Progenitor cell of endocrine pancreas (in vitro differentiated cells): ENCODE measurements at places on chromosomes 3 and 15.
A peak's percentile ranks its signal among the peaks of the same experiment; 100 is the strongest.

DNA sequence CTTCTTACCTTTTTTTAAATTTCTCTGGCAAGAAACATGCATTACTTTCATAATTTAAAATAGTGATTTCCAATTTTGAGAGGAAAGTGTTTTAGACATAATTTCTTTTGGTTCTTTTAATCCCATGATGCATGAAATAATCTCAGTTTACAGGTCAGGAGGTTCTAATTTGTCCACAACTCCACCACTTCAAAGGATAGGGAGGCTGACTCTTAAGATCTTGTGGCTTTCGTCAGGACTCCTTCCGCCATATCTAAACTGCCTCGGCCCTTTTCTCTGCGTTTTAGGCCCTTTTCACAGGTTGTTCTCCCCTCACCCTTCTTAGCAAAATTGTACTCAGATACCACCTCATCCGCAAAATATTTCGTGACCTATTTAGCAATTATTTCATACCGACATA, 8.0 kb downstream of the DYNC1LI1 start:
- H3K27me3 ChIP-seq = no peaks in the 10 kb centered on the region
- H3K36me3 ChIP-seq = peaks cover 6% of the 10 kb centered on the region
- peak overlapping the region; percentile 21 for H3K27ac ChIP-seq
- no peak for DNase-seq

DNA sequence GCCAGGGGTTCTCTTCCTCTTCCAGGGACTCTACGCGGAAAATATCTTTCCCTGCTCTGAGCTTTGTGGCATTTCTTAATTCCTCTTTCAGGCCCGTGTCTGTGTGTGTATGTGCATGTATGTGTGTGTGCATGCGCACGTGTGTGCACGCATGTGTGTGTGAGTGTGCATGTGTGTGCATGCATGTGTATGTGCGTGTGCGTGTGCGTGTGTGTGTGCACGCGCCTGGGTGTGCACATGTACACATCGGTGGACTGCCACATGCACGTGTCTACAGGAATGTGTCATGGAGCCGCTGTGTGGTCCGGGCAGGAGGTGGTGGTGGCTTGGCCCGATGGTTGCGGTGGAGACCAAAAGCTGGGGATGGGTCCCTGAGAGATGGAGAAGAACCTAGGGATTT, 133.0 kb downstream of the FBLN2 start:
- H3K27me3 ChIP-seq = peaks cover 37% of the 10 kb centered on the region
- H3K4me1 ChIP-seq = no peaks in the 10 kb centered on the region
- no peak overlapping the region for H3K4me3 ChIP-seq
- H3K27ac ChIP-seq = no peak overlapping the region
- H3K36me3 ChIP-seq = no peaks in the 10 kb centered on the region

- no peak for DNase-seq
- no peaks in the 10 kb centered on the region for H3K36me3 ChIP-seq
- no peaks in the 10 kb centered on the region for H3K27me3 ChIP-seq
- H3K4me1 ChIP-seq = no peaks in the 10 kb centered on the region
- H3K27ac ChIP-seq = no peak overlapping the region
These were observed 65.4 kb downstream of the SERP1 start for GRCh38 chr3:150480877-150481276.

GRCh38 chr3:13289771-13290285, 130.3 kb downstream of the NUP210 start:
- H3K27me3 ChIP-seq = peaks cover 13% of the 10 kb centered on the region
- H3K4me3 ChIP-seq = no peak overlapping the region
- H3K27ac ChIP-seq = no peak overlapping the region
- no peak for DNase-seq

GRCh38 chr15:100820528-100820927, 59.1 kb upstream of the ALDH1A3 start:
- peaks cover 6% of the 10 kb centered on the region for H3K27me3 ChIP-seq
- no peak overlapping the region for H3K4me3 ChIP-seq
- H3K36me3 ChIP-seq = peaks cover 2% of the 10 kb centered on the region
- no peak overlapping the region for H3K27ac ChIP-seq
- H3K4me1 ChIP-seq = no peaks in the 10 kb centered on the region

DNA sequence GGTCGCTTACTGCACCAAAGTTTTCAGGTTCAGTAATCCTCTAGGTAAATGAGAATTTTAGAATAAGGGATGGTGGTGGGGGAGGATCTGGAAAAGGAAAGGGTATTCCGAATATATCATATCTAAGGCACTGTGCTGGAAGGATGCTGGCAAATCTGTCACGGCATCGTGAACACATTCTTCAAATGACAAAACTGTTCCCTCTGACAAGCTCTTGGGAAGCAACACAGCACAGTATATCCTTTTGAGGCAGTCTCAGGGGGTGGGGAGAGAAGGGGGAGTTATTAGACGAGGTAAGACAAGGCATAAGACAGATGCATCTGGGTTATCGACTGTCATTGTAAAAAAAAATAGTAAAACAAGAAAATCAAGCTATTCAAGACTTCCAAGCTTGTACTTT, 289.6 kb upstream of the LRRN1 start:
- no peaks in the 10 kb centered on the region for H3K36me3 ChIP-seq
- H3K4me1 ChIP-seq = peaks cover 2% of the 10 kb centered on the region
- H3K27ac ChIP-seq = no peak overlapping the region

GRCh38 chr3:169668957-169669741, 5.6 kb upstream of the MECOM start:
- peaks cover 8% of the 10 kb centered on the region for H3K36me3 ChIP-seq
- H3K27me3 ChIP-seq = peaks cover 12% of the 10 kb centered on the region
- H3K4me1 ChIP-seq = peaks cover 36% of the 10 kb centered on the region
- peak overlapping the region; percentile 85 for H3K4me3 ChIP-seq

DNA sequence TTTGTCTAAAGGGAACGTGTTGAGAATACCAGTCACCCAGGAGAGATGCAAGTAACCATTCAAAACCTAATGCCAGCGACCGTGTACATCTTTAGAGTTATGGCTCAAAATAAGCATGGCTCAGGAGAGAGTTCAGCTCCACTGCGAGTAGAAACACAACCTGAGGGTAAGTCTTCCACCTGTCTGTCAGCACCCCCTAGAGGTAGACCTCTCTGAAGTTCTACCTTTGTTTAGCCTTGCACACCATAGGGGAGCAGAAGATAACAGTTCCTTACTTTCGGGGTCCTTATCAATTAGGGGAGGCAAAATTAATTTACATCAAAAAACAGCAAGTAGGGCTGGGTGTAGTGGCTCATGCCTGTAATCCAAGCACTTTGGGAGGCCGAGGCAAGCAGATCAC, 124.4 kb downstream of the HCN4 start:
- DNase-seq = no peak
- no peaks in the 10 kb centered on the region for H3K27me3 ChIP-seq
- H3K4me1 ChIP-seq = no peaks in the 10 kb centered on the region
- peaks cover 13% of the 10 kb centered on the region for H3K36me3 ChIP-seq

GRCh38 chr3:183244219-183244618, 8.8 kb upstream of the B3GNT5 start:
- no peak overlapping the region for H3K4me3 ChIP-seq
- DNase-seq = no peak
- no peaks in the 10 kb centered on the region for H3K27me3 ChIP-seq
- H3K4me1 ChIP-seq = peaks cover 9% of the 10 kb centered on the region
- peaks cover 10% of the 10 kb centered on the region for H3K36me3 ChIP-seq
- H3K27ac ChIP-seq = no peak overlapping the region

- no peaks in the 10 kb centered on the region for H3K27me3 ChIP-seq
- no peaks in the 10 kb centered on the region for H3K4me1 ChIP-seq
- no peak for DNase-seq
- H3K36me3 ChIP-seq = no peaks in the 10 kb centered on the region
- no peak overlapping the region for H3K27ac ChIP-seq
These were observed 15.9 kb upstream of the COPG1 start for GRCh38 chr3:129233538-129233937.

- no peak overlapping the region for H3K27ac ChIP-seq
- H3K4me1 ChIP-seq = peaks cover 20% of the 10 kb centered on the region
- H3K4me3 ChIP-seq = no peak overlapping the region
- H3K27me3 ChIP-seq = no peaks in the 10 kb centered on the region
These were observed 8.6 kb downstream of the PTPRG start for GRCh38 chr3:61569856-61570580.

- peaks cover 4% of the 10 kb centered on the region for H3K4me1 ChIP-seq
- no peak overlapping the region for H3K4me3 ChIP-seq
- H3K27me3 ChIP-seq = no peaks in the 10 kb centered on the region
- no peak for DNase-seq
- no peaks in the 10 kb centered on the region for H3K36me3 ChIP-seq
These were observed 461.8 kb downstream of the RAP2B start for GRCh38 chr3:153623834-153624233.

- H3K27ac ChIP-seq = no peak overlapping the region
- H3K27me3 ChIP-seq = peaks cover 34% of the 10 kb centered on the region
- H3K4me3 ChIP-seq = no peak overlapping the region
- H3K4me1 ChIP-seq = no peaks in the 10 kb centered on the region
- no peaks in the 10 kb centered on the region for H3K36me3 ChIP-seq
- DNase-seq = no peak
These were observed 30.2 kb upstream of the MAGEF1 start for GRCh38 chr3:184741798-184742675.

DNA sequence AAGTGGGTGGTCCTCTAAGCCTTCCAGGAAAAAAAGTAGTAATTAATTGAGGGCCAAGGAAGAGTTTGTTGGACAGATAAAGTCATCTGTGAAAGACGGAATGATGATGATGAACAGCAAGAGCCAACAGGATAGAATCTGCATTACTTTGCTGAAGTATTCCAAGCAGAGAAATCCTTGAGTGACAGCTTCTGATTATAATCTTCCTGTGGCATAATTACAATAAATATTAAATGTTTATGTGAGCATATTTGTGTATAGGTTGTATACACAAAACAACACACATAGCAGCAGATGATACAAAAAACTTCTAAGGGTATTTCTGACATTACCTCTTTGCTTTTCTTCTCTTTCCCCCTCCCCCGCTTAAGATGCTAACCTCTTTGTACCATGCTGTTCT, 147.6 kb downstream of the SPATA16 start:
- H3K27me3 ChIP-seq = no peaks in the 10 kb centered on the region
- no peaks in the 10 kb centered on the region for H3K36me3 ChIP-seq
- H3K4me1 ChIP-seq = peaks cover 2% of the 10 kb centered on the region
- no peak for DNase-seq
- no peak overlapping the region for H3K27ac ChIP-seq

GRCh38 chr15:73754461-73754860, 1.3 kb upstream of the INSYN1 start:
- peaks cover 1% of the 10 kb centered on the region for H3K4me1 ChIP-seq
- no peak for DNase-seq
- H3K36me3 ChIP-seq = no peaks in the 10 kb centered on the region
- peak overlapping the region; percentile 0 for H3K4me3 ChIP-seq
- H3K27me3 ChIP-seq = peaks cover 50% of the 10 kb centered on the region

DNA sequence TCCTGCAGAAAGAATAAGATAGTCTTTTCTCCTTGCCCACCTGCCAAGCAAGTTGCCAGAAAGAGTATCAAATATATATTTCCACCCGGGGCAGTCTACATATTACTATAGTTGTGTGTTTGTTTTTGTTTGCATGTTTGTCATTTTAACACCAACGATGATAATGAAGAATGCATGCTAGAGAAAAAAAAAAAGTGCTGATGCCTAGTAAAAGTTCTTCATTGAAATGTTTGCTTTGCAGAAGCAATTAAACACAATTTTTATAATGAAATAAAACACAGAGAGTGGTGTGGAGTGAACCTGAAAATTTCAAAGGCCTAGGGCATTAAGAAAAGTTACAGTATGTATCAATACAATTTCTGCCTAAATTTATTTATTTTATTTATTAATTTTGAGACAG, 2.5 kb upstream of the PCLAF start:
- no peaks in the 10 kb centered on the region for H3K27me3 ChIP-seq
- H3K36me3 ChIP-seq = peaks cover under 1% of the 10 kb centered on the region
- H3K27ac ChIP-seq = no peak overlapping the region
- DNase-seq = no peak

GRCh38 chr3:17261627-17262369, 377.0 kb downstream of the PLCL2 start:
- no peaks in the 10 kb centered on the region for H3K27me3 ChIP-seq
- no peak for DNase-seq
- H3K4me3 ChIP-seq = no peak overlapping the region

GRCh38 chr15:89118481-89118989, 30.3 kb downstream of the ABHD2 start:
- peak overlapping the region; percentile 16 for H3K27ac ChIP-seq
- peaks cover 50% of the 10 kb centered on the region for H3K4me1 ChIP-seq
- DNase-seq = no peak
- H3K4me3 ChIP-seq = no peak overlapping the region

- DNase-seq = no peak
- no peak overlapping the region for H3K4me3 ChIP-seq
- H3K36me3 ChIP-seq = peaks cover 20% of the 10 kb centered on the region
- H3K27ac ChIP-seq = no peak overlapping the region
These were observed 31.9 kb downstream of the SNRPN start for GRCh38 chr15:24986653-24987052.

DNA sequence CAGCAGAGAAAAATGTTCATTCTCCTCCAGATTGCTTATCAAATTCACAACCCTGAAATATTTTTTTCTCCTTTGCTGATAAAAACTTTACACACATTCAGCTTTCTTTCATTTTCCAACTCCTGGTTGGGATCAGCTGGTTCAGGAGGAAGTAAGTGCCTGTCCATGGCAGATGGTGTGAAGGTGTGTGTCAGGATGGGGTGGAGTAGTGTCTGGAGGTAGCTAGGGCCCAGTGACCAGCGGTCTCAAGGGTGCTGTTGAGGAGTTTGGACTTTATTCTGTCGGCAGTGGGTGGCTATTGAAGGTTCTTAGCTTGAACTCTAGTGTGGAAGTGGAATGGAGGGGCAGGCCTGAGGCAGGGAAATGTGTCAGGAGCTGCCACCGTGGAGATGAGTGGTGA, 46.9 kb upstream of the PTPN23 start:
- H3K27me3 ChIP-seq = no peaks in the 10 kb centered on the region
- H3K27ac ChIP-seq = no peak overlapping the region
- H3K36me3 ChIP-seq = peaks cover 21% of the 10 kb centered on the region
- H3K4me3 ChIP-seq = no peak overlapping the region
- H3K4me1 ChIP-seq = no peaks in the 10 kb centered on the region
- no peak for DNase-seq

DNA sequence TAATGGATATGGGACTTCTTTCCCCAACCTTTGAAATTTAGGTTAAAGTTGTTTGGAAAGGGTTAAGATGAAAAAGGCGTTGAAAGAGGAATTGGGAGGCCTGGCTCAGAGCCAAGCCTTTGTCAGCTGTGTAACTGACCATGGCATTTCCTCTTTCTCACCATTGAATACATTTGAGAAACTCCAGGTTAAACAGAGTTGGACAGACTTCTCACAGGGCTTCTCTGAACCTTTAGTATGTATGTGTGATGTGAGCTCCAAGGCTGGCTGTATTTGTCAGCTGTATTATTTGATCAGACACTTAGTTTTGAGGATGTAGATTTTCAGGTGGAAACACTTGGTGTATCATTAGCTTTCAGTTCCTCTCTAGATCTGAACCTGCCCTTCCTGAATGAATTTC, 136.4 kb upstream of the GOLGA6L4 start:
- H3K36me3 ChIP-seq = no peaks in the 10 kb centered on the region
- DNase-seq = no peak
- H3K4me1 ChIP-seq = no peaks in the 10 kb centered on the region
- H3K27ac ChIP-seq = no peak overlapping the region
- no peaks in the 10 kb centered on the region for H3K27me3 ChIP-seq
- H3K4me3 ChIP-seq = no peak overlapping the region

- H3K4me1 ChIP-seq = peaks cover 2% of the 10 kb centered on the region
- no peak overlapping the region for H3K27ac ChIP-seq
- peaks cover 1% of the 10 kb centered on the region for H3K36me3 ChIP-seq
- peaks cover 47% of the 10 kb centered on the region for H3K27me3 ChIP-seq
These were observed 52.8 kb downstream of the IL12A start for GRCh38 chr3:160041465-160041864.
